Stimulated activated CD8-positive, alpha-beta memory T cell treated with anti-CD3 and anti-CD28 coated beads, Interleukin-15, amount 100 ng/mL, for 48 hours (primary cell): ENCODE measurements at places on chromosomes 7 and 10.

- peak; percentile 22 for DNase-seq
Measured at GRCh38 chr7:12715372-12716133, 28.1 kb downstream of the ARL4A start.

DNA sequence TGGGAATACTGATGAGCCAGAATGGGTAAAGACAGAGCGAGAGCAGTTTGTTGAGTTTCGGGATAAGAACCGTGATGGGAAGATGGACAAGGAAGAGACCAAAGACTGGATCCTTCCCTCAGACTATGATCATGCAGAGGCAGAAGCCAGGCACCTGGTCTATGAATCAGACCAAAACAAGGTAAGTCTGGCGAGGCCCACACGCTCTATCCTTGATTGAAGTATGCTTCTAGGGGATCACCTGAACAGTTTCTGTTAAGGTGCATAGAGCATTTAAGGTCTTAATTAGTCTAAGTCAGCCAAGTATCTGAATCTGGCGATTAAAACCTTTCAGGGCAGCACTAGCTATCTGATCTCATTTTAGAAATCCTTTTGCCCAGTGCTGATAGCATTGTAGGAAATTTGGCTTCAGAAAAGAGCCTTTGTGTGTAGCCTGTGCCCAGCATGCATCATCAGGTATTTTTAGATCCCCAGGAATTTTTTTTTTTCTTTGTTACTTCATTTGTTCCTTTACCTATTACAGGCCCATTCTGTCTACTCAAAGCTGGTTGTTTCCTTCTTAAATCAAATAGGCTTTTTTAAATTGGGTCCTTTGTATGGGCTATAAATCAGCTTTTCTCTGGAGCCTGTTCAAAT, 8.0 kb downstream of the OPN1SW start:
- DNase-seq, result no peak

DNA sequence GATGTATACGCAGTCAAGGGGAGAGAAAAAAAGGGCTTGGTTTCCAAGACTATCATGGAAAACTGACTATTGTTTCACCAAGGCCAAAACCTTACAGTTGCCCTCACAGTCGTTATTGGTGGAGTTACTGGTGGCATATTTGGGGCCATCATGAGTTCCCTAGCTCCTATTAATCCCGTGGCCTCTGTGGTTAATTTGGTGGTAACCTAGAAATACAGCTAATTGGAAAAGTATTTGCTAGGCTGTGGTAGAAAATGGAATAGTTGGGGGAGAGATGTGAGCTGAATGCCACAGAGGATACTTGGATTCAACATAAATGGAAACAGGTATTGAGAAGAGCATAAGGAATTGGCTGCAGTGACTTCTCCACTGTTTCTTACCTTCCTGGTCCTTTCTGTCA, 450.7 kb downstream of the KCNMA1 start:
- no peak for DNase-seq

DNA sequence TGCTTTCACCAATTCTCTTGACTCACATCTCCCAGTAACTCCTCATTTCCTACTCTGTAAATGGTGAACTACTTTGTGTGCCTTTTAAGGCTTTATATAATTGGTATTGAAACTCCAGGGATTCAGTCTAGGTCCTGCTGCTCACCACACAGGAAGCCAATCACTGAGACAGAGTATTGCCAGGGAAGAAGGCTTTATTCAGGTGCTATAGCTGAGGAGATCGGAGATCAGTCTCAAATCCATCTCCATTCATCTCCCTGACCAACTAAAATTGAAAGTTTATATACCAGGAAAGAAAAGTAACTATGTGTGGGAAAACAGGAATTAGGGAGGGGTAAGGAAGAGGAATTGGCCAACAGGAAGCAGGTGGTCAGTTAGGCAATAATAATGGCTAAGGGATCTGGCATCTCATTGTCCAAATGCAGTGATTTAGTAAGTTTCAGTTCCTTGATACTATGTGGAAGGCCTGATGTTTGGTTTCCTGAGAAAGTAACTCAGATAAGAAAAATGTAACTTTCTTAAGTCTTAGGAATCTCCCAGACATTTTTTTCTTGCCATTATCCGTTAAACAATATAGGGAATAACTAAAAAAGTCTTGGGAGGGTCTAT, 10.2 kb upstream of the SDHAF3 start:
- no peak for DNase-seq

DNA sequence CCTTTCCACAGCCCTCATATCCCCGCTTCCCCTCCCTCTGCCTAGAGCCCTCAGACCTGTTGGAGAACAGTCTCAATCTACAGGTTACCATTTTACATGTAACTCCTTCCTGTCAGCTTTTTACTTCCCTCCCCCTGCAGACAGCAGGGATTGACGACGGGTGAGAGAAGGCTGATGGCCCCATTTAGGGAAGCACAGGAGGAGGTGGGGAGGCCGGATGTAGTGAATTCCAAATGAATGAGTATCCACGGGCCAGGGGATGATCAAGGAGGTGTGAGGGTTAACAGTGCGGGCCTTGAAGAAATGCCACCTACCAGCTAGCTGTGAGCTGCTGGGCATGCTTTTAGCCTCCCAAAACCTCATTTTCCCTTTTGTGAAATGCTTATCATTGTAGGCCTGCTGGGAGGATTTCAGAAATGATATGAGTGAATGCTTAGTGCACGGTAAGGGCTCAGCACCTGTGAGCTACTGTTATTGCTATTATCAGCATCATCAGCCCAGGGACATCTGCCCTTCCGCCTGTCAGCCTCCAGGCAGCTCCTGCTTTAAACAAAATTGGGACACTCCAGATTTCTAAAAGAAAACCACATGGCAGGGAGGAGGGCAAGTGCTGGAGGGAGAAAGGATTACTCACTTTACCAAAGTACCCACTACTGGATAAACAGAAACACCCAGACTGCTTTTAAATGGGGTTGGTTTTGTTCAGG, 6.5 kb upstream of the NANOS1 start:
- no peak for DNase-seq

DNA sequence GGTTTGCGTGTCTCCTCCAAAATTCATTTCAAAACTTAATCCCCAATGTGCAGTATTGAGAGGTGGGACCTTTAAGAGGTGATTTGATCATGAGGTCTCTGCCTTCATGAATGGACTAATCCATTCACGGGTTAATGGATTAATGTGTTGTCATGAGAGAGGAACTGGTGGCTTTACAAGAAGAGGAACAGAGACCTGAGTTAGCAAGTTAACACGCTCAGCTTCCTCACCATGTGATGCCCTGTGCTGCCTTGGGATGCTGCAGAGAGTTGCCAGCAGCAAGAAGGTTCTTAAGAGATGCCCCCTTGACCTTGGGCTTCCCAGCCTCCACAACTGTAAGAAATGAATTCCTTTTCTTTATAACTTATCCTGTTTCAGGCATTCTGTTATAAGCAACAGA, 3.7 kb upstream of the TCTN3 start:
- no peak for DNase-seq
